ENCODE measurements at places on chromosomes 12 and 14.

DNA sequence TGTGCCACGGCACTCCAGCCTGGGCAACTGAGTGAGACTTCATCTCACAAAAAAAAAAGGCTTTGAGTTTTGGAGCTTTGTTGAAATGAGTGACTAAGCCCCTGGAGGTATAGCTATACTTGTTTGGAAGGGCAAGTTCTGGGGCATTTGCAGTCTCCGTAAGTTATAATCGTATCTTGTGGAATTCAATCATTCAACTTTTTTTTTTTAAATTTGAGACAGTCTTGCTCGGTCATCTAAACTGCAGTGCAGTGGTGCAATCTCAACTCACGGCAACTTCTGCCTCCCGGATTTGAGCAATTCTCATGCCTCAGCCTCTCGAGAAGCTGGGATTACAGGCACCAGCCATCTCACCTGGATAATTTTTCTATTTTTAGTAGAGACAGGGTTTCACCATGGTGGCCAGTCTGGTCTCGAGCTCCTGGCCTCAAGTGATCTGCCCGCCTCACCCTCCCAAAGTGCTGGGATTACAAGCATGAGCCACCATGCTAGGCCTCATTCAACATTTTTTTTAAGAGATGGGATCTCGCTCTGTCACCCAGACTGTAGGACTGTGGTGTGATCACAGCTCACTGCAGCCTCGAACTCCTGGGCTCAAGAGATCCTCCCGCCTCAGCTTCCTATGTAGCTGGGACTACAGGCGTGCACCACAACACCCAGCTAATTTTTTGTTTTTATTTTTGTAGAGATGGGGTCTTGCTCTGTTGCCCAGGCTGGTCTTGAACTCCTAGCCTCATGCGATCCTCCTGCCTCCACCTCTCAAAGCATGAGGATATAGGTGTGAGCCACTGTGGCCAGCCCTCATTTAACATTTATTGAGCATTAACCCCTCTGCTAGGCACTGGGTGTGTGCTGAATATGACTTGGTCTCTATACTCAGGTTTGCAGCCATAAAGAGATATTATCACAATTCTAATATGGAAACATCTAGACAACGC, 133.7 kb upstream of the MAP1LC3B2 start:
- no peak for DNase-seq

- DNase-seq, result no peak
Observed at GRCh38 chr12:25835385-25835784, 123.1 kb upstream of the RASSF8 start.

- no peak for DNase-seq
Observed at GRCh38 chr12:67091204-67091603, 178.0 kb upstream of the CAND1 start.

GRCh38 chr14:62689733-62690132, 355.5 kb downstream of the KCNH5 start:
- no peak for DNase-seq

DNA sequence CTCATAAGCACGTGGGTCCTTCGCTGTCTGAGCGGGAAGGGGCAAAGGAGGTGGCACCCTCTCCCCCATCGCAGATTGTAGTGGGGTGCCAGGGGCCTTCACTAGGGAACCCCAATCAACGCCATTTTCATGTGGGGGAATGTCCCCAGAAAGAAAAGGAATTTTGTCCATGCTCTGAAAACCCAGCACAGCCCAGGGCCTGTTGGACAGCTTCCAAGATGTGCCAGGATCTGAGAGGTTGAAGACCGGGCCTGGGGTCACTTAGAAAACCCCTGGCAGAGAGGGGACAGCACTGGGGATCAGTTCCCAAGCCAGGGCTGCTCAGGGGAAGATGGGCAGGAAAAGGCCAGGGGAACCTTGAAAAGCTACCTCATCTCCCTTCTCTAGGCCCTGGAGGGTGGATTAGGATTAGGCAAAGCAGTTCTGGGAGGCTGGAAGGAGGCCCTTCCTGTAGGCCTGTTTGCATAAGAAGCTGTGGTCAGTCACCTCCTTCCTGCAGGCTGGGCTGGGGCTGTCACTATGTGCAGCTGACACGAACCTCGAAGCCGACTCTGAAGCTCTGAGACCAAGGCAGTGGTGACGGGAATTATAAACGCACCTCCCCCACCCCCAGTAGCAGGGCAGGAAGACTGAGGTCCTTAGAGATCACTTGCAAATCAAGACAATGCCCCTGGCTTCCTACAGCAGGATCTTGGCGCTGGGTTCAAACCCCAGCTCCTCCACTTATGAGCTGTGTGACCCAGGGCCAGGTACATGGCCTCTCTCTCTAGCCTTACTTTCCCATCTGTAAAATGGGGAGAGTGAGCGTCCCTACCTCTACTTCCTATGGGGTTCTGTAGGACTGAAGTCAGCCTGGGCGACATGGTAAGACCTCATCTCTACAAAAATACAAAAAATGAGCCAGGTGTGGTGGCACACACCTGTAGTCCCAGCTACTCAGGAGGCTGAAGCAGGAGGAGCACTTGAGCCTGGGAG, 29.0 kb downstream of the TESC start:
- no peak for DNase-seq

- DNase-seq, result no peak
Observed at GRCh38 chr12:118312578-118312977, 60.1 kb downstream of the TAOK3 start.

GRCh38 chr12:45577844-45578399, 151.6 kb upstream of the ARID2 start:
- DNase-seq, result no peak

DNA sequence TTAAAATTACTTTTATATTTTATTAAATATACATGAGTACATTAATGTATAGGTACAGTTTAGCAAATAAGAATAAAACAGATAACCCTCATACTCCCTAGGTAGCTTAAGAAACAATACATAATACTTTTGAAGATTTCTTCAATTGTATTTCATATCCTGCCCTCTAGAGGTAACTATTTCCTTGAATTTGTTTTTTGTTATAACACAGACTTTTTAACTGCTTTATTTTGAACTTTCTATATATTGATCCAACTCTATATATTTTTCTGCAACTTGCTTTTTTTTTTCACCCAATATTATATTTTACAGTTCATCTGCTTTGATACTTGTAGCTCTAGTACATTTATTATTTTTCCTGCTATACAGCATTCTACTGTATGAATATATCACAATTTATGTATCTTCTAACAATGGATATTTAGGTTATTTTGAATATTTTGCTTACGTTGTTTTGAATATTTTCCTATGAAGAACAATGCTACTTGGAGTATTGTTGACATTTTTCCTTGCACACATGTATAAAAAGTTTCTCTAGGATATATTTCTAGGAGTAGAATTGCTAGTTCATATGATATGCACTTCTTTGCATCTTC, 72.8 kb upstream of the ABCD2 start:
- no peak for DNase-seq
